GM06990 (cell line): ENCODE measurements at places on chromosomes 16 and 17.

DNA sequence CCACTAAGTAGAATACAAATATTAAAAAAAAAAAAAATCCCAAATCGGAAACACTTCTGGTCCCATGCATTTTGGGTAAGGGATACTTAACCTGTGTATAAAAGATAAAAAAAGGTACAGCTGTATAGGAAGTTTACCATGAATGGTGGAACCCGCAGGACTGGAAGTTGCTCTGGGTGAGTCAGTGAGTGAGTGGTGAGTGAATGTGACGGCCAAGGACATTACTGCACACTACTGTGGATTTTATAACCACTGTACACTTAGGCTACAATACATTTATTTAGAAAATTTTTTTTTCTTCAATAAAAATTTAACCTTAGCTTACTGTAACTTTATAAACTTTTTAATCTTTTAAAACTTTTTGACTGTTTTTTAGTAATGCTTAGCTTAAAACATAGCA, 71.3 kb upstream of the BCAR1 start:
- DNase-seq = no peak

DNA sequence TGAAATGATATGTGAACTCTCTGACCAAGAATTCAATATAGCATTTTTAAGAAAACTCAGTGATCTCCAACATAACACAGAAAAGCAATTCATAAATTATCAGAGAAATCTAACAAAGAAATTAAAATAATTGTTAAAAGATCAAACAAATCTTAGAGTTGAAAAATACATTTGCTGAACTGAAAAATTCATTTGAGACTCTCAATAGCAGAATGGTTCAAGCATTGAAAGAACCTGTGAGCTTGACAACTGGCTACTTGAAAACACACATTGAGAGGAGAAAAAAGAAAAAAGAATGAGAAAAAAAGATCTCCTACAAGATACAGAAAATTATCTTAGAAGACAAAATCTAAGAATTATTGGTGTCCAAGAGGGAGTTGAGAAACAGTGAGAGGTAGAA, 203.5 kb downstream of the CEP112 start:
- no peak for DNase-seq

- no peak for DNase-seq
Observed at GRCh38 chr17:58560511-58560910, 46.1 kb upstream of the MTMR4 start.

DNA sequence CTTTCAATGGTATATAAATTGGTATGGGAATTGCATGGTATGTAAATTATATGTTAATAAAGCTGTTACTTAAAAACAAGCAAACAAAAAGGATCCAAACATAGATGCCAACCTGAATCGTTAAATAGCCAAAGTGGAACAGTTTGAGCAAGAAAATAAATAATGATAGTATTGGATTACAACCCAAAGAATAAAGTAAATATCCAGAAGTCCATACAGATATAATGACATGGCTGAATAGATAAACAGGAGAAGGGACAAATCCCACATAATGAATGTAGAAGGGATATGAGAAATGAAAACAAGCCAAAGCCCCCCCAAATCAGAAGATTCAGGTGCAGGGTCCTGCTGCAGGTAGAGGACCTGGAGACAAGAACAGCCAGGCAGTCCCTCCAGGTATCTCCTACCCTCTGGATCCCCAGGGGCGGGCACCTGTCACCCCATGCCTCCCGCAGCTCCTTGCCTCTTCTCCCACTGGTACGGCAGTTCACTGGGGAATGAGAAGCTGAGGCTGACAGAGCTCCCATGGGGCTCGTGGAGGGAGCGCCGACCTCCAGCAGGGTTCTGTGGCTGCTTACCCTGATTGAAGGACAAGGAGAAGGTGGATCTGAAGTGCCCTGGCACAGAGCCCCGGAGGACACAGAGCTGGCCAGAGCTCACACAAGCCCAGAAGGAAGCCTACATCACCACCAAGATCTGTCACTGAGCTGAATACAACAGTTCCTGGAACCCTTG, 9.9 kb upstream of the LCAT start:
- no peak for DNase-seq

DNA sequence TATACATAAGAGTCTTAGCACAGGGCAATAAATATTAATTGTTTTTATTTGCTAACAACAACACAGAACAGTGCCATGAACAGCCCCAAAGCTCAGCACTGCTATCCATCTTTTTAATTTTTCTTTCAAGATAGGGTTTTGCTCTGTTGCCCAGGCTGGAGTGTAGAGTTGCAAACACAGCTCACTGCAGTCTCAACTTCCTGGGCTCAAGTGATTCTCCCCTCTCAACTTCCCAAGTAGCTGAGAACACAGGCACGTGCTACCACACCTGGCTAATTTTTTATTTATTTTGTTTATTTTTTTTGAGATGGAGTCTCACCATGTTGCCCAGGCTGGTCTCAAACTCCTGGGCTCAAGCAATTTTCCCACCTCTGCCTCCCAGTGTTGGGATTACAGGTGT, 47.6 kb upstream of the AKAP1 start:
- no peak for DNase-seq

- peak; percentile 43 for DNase-seq
Observed at GRCh38 chr17:79087428-79088143, 13.0 kb downstream of the ENGASE start.

GRCh38 chr17:49821916-49822315, 26.0 kb downstream of the TAC4 start:
- no peak for DNase-seq

GRCh38 chr17:18363101-18364049, at the start of gene SHMT1:
TSS of gene SHMT1 (minus strand) at chr17:18363550. CDS start at chr17:18355981, 7,569 bp downstream.
- DNase-seq = peak; percentile 96

- DNase-seq = no peak
Observed at GRCh38 chr17:16924696-16925440, 47.0 kb downstream of the TNFRSF13B start.

- no peak for DNase-seq
Observed at GRCh38 chr17:59493867-59494266, 71.5 kb upstream of the DHX40 start.

DNA sequence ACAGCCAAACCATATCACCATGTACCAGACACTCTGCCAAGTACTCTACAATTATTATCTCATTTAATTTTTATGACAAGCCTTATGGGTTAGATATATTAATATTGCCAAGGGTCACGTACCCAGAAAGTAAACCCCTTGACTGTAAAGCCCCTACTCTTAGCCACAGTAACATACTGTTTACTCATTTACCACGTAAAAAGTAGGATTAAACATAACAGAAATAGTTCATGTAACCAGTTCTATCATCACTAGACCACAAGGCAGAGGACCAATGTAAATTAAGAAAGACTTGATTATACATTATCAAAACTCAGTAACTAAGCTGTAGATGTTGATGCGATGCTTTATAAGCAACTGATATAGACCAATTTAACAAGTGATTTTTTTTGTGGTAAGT, 101.5 kb upstream of the CNTNAP4 start:
- no peak for DNase-seq

DNA sequence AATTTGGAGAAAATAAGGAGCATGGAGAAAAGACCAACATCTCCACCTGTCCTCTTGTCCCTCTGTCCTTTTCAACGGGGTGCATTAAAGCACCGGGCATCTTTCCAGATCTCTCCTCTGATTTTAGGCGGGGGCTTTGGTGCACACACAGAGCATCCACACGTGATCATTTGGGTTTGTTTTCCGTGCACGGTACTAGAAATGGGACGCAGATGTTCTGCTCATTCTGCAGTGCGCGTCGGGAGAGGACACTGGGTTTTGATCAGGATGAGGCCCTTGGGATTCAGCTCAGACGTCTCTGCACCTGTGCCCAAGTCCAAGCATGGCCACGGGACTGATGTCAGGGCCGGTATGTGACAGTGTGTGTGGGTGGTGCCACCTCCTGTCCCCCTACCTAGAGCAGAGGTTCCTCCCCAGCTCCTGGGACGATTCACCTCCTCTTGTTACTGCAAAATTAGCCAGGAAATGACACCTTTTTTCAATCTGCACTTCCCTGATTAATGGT, 31.9 kb downstream of the PDIA2 start:
- no peak for DNase-seq

- no peak for DNase-seq
Observed at GRCh38 chr16:72997141-72997542, 50.8 kb downstream of the ZFHX3 start.

DNA sequence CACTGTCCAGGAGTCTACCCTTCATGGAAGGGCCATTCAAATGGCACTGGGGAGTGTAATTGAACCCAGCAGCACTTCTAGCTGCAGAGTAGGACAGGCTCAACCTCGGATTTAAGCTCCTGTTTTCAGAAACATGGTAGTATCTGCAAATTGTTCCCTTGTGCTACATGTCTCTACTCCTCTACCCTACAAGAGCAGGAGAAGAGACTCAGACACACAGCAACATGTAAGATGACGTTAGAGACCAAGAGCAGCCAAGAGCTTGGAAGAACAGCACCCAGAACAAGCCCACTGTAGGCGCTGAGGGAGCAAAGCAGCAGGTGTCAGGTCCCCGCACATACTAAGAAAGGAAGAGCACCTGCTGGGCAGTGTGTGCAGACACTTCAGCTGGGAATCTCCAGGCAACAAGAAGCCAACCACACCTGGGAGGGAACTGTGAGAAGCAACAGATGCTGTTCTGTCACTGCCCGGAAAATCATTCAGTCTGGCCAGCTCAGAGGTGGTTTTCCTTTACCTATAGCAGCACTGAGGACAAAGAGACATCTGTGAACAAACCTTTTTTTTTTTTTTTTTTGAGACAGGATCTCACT, 35.6 kb upstream of the MNT start:
- DNase-seq = no peak

GRCh38 chr16:74020095-74020670, 276.4 kb upstream of the PSMD7 start:
- no peak for DNase-seq

GRCh38 chr17:40198576-40198975, 20.5 kb upstream of the WIPF2 start:
- DNase-seq = no peak

GRCh38 chr16:49723310-49723709, 132.6 kb downstream of the ZNF423 start:
- DNase-seq = no peak

GRCh38 chr17:50464736-50465135, 3.9 kb downstream of the CHAD start:
- DNase-seq = no peak

- DNase-seq = no peak
Observed at GRCh38 chr17:77704048-77704815, 254.3 kb upstream of the TNRC6C start.

GRCh38 chr17:17613708-17614114, 22.2 kb upstream of the PEMT start:
- DNase-seq = no peak

GRCh38 chr17:48488548-48489106, 42.2 kb downstream of the HOXB1 start:
- no peak for DNase-seq

- no peak for DNase-seq
Observed at GRCh38 chr17:69712801-69713311, 298.4 kb downstream of the MAP2K6 start.

- DNase-seq = no peak
Observed at GRCh38 chr16:83742124-83742899, 65.5 kb upstream of the HSBP1 start.

DNA sequence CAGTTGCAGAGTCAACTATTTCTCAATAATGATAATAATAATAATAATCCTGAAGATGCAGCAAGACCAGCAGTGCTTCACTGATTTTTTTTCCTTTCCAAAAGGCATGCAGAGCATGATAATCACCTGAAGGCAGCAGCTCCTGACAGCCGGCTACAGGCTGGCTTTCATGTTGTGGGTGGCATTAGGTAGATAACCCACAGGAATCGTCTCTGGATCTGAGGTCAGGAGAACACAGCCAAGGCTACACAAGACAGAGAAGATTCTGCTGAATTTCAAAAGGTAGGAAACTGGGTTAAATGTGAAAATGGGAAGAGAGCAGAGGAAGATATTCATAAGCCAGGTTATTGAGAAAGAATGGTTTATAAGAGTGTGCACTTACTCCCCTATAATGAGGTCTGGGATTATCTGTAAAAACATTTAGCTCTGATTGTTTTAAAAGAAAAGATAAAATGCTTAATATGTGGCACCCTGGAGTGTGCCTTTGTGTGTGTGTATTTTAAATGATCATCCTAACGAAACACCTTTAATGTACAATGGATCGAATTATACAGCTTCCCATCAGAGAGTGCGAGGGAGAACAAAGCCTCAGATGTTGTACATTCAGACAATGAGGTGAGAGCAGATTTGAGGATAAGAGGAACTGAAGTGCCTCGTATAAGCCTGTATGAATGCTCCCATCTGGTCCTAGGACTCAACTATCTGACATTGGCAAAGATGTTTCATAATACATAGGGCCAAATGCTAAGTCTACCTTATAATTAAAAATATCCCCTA, 273.1 kb downstream of the PHKB start:
- DNase-seq = no peak

DNA sequence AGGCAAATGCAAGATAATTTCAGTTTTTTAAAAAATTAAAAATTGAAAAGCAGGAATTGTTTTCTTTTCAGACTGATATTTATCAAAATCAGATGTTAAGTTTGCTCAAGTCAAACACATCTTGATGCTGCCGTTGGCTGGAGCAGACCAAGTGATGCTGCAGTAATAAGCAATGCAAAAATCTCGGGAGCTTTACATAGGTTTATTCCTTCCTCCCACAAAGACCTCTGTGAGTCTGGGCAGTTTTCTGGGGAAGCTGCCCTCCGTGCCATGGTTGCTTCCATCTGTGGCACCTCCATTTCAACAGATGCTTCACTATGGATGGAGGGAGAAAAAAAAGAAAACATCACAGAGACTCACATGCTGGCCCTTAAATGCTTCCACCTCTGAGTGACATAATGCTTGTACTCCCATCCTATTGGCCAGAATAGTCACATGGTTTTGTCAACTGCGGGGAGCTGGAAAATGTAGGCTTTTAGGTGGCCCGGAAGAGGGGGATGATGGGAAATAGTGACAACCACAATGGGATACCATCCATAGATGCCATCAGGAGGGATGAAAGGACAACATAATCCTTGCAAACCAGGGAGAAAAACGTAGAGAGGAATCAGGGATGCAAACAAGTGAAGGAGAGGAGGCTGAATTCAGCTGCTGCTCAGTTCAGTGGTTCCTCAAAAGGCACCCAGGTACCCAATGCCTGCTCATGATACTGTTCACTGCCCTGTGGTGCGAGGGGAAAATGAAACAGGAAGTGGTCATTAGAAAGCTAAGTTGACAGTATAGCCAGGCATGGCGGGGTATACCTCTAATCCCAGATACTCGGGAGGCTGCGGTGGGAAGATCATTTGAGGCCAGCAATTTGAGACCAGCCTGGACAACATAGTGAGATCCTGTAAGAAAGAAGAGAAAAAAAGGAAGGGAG, 13.5 kb upstream of the ERCC4 start:
- DNase-seq = no peak

DNA sequence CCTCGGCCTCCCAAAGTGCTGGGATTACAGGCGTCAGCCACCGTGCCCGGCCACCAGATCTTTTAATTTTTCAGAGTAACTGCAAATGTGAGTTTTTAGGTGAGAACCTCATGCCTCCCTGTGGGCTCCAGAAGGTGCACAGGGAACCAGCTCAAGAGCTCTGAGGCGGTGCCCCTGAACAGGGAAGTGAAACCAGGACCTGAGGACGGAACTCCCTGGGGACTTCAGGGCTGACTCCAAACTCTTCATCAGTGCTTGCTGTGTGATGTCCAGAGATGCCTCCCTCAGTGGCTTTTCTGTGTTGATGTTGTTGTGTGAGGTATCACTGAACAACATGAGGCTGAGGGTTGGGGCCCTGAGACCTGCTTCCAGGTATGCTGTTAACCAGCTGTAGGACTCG, 23.8 kb downstream of the SLC12A3 start:
- peak; percentile 69 for DNase-seq
